AG10803 (cell line): ENCODE measurements at places on chromosomes 4 and X.

GRCh38 chr4:136650541-136651277, 881.6 kb downstream of the PCDH18 start:
- no peak for DNase-seq

GRCh38 chr4:126482311-126482710, 1150.4 kb upstream of the INTU start:
- DNase-seq: no peak

- DNase-seq: no peak
Measured at GRCh38 chrX:69028006-69028760, 137.1 kb downstream of the PJA1 start.

DNA sequence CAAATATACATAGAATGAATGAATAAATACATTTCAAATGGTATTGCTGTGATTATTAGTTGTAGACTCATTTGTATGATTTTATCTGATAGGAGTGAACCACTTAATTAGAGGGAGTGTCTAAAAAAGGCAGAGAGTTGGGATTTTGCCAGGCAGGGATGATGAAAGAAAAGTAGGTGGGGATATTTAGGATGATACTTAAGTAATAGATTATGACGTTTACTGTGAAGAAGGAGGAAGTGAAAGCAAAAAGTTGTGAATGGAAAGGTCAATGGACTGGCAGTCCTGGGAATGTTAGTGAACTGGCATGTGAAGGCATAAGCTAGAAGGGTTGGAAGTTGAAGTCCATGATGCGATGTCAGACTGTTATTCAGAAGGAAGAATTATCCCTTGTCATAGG, 917.1 kb downstream of the RAPGEF2 start:
- no peak for DNase-seq

DNA sequence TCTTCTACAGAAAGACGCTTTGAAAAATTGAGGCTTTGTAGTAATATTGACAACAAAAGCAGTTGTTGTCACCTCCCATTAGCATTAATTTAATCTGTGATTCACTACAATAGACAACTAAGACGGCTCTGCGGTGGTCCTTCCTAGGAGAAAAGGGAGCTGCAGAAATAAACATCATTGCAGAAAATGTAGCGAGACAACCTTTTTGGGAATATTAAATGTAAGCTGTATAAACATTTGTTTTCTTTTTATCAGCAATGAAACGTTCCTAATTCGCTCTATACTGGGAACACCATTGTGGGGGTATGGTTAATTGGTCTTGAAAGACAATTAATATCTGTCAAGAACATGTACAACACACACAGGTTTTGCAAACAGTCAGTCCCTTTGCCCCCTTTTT, 583.3 kb upstream of the TENM3 start:
- DNase-seq: no peak

DNA sequence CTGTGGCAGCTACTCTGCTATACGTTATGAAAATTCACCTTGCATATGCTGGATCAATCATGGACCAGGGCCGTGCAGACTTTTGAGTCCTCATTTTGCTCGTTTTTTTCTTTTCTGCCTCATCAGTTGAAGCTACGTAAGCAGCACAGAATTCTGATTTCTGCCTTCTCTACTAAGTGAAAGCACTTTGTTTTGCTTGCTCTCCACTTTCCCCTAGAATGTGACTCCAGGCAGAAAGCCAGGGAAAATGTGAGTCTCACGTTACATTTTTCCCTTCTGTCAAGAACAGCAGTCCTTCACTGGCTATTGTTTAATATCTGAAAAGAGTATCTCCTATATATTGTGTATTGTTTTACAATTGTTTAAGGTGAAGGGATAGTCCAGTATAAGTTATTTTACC, 1840.1 kb downstream of the PCDH7 start:
- DNase-seq: no peak

- peak; percentile 39 for DNase-seq
Measured at GRCh38 chr4:71267244-71267643, 71.6 kb upstream of the SLC4A4 start.

DNA sequence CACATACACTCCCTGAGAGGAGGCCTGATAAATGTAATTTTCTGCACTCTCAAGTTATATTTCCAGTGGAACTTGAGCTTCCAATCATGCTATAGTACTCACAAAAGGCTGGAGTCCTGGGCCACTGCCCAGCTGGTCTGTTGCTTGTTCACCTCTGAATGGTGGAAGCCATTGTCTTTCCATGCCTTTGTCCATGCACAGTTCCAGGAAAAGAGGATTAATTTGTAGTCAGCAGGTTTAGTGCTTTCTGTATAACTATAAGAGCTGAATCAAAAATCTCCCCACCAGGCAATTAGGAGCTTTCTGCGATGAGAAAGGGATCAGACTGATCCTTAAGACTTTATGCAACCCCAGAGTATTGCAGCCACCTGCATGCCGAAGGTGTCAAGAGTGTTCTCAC, 195.4 kb upstream of the PGRMC2 start:
- no peak for DNase-seq

- DNase-seq: no peak
Measured at GRCh38 chr4:38943343-38943742, 75.7 kb downstream of the FAM114A1 start.

DNA sequence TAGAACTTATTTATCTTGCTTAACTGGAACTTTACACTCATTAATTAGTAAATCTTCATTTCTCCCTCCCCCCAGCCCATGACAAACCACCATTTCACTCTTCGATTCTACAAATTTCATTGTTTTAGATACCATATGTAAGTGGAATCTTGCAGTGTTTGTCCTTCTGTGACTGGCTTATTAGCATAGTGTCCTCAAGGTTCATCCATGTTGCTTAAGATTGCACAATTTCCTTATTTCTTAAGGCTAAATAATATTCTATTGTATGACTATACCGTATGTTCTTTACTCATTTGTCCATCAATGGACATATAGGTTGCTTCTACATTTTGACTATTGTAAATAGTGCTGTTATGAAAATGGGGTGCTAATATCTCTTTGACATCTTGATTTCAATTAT, 24.5 kb upstream of the RNF212 start:
- no peak for DNase-seq

- peak; percentile 29 for DNase-seq
Measured at GRCh38 chrX:16386126-16386525, 218.8 kb downstream of the MAGEB17 start.

GRCh38 chr4:152352622-152353116, 183.2 kb downstream of the FBXW7 start:
- peak; percentile 98 for DNase-seq

DNA sequence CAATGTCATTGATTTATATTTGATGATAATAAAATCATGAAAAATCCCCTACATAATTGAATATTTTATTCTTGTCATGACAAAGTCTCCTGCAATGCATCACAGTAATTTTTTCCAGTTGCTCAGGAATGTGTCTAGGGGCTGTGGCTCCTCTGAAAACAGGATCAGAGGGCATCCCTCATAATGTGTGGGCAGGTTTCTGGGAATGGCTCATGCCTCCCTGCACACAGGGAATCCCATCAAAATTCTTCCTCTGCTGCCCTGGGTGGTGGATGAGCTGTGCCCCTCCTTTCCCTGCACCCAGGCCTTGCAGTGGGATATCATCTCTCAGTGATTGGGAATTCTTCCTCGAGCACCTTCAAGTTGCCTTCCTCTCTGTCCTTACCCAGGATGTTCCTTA, 20.4 kb upstream of the PUDP start:
- peak; percentile 6 for DNase-seq
